SW480 (cell line): ENCODE measurements at places on chromosomes 6 and 20.
A peak's percentile ranks its signal among the peaks of the same experiment; 100 is the strongest.

GRCh38 chr20:10462516-10462915 lies 27.4 kb downstream of the SLX4IP start:
- no peak for DNase-seq

GRCh38 chr20:63462244-63462643 lies 10.2 kb downstream of the KCNQ2 start:
- DNase-seq, result no peak

DNA sequence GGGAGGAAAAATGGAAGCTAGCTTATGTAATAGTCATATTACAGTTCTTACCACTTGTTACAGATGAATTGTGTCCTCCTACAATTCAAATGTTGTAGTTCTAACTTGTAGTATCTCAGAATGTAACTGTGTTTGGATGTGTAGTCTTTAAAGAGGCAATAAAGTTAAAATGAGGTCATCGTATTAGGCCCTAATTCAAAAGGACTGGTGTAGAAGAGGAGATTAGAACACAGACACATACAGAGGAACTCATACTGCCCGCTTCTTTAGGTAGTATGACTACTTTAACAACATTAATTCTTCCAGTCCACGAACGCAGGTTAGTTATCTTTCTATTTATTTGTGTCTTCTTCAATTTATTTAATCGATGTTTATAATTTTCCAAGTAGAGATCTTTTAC lies 46.5 kb upstream of the TPD52L1 start:
- no peak for DNase-seq

DNA sequence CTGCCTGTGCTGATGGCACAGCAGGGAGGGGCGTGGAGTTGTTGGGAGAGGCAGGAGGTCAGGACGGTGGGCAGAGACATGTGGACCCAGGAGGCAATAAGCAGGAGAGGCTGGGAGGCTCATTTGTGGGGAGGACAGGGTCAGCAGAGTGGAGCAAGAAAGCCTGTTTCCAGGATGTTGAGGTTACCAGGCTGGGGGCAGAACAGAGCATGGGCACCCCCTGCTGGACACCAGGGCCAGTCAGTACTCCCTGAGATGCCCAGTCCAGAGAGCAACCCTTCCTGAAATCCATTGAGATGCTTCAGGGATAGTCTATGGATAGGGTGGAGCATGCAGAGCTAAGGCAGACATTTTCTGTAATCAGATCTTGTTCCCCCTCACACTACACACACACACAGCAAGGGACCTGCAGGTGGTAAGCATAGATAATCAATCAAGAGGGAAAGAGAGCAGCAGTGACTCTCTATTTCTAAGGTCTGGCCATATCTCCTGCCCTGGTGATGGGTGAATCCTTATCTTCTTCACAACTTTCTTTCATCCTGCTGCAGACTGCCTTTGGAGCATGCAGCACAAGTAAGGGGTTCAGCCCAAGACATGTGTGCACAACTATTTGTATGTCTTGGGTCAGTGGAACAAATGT lies 41.7 kb downstream of the MOCS1 start:
- peak; percentile 55 for DNase-seq

- no peak for DNase-seq
These were observed 240.4 kb downstream of the CDC5L start for GRCh38 chr6:44627883-44628271.

DNA sequence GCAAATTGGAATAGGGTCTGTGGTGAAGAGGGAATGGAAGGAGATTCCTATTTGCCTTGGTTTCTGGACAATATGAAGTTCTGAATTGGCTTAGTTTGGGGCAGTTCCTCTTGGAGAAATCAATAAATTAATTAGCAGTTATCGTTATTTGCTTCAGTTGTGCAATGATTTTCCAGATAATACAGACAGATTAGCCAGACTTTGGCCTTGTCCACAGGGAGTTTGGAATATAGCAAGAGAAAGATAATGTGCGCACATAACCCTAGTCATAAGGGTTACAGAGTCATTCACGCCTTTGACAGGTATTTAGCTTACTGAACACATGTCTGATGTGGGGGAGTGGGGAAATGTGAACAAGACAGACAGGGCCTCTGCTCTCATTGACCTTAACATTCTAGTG lies 1.3 kb downstream of the ATRN start:
- no peak for DNase-seq

GRCh38 chr6:157952861-157953351 lies 28.8 kb upstream of the SYNJ2 start:
- DNase-seq, result peak; percentile 16

GRCh38 chr6:35637911-35638310 lies 50.8 kb downstream of the FKBP5 start:
- no peak for DNase-seq

DNA sequence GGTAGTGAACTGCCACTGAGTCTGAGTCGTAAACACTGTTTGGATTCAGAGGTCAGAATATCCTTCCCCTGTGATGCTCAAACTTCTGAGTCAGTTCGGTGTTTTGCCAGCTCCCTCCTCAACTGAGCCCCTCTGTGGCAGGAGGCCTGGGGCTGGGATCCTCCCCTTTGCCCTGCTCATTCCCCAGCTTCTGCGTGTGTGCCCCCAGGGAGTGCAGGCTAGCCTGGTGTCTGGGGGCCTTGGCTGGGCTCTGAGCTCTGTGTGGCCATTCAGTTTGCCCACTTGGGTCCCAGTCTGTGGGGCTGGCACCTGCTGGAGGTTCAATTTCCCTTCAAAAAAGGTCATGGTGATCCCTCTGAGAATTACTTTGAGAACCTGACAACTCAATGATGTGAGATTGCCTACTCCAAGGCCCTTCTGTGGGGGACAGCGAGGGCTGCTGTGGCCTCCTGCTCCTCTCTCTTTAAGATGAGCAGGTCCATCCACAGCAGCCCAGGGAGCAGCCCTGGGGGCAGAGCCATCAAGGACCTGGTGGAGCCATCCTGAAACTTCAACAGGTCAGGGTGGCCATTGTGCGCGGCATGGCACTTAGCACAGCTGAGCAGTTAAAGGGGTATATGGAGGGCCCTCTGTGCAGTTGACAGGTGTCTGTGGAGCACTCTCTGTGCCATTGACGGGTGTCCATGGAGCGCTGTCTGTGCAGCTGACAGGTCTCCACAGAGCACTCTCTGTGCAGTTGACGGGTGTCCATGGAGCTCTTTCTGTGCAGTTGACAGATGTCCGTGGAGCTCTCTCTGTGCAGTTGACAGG lies 147.2 kb downstream of the SYCP2 start:
- DNase-seq, result no peak

- DNase-seq, result no peak
These were observed 170.9 kb downstream of the TTLL2 start for GRCh38 chr6:167495506-167496401.

- no peak for DNase-seq
These were observed 93.8 kb downstream of the SMLR1 start for GRCh38 chr6:130920969-130921368.

GRCh38 chr6:23600118-23600517 lies 525.9 kb upstream of the NRSN1 start:
- DNase-seq, result no peak

DNA sequence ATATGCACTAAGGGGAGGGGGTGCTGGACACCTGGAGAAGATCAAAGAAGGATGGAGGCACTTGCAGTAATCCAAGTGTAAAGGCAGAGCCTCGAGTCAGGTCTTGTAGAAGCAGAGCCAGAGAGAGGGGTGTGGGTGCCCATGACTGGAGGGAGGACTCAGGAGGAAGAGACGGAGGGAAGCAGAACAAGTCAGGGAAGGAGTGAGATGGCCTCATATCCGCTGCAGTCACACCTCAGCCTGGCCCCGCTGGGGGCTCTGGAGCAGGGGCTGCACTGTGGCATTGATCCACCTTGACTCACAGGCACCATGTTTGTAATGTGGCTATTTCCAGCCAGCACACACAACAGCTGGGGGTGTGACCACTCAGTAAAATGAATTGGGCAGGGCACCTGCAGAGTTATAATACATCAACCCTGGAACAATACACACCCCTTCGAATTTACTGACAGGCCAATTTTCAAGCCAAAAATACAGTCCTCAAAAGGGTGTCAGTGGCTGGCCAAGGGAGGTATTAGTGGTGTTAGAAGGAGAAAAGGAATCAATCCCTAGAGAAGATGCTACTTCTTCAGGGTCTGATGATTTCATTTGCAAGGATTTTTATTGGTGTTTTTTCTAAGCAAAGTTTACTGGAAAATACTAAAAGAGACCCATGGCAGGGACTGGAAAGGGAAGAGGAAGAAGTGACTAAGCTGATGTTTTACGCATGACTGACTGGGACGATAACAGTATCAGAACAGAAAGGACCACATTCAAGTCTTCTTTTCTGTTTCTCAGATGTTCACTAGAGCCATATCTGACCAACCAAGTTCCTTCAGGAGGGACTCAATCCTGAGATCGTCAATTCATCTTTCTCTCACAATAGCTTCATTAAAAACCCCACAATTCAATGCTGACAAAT lies 18.9 kb upstream of the NXT1 start:
- DNase-seq, result no peak

GRCh38 chr20:12729326-12729725 lies 279.4 kb upstream of the SPTLC3 start:
- no peak for DNase-seq

- DNase-seq, result no peak
These were observed 568.5 kb downstream of the UTRN start for GRCh38 chr6:144853603-144854002.

- DNase-seq, result no peak
These were observed 3.8 kb downstream of the COL12A1 start for GRCh38 chr6:75201901-75202672.

DNA sequence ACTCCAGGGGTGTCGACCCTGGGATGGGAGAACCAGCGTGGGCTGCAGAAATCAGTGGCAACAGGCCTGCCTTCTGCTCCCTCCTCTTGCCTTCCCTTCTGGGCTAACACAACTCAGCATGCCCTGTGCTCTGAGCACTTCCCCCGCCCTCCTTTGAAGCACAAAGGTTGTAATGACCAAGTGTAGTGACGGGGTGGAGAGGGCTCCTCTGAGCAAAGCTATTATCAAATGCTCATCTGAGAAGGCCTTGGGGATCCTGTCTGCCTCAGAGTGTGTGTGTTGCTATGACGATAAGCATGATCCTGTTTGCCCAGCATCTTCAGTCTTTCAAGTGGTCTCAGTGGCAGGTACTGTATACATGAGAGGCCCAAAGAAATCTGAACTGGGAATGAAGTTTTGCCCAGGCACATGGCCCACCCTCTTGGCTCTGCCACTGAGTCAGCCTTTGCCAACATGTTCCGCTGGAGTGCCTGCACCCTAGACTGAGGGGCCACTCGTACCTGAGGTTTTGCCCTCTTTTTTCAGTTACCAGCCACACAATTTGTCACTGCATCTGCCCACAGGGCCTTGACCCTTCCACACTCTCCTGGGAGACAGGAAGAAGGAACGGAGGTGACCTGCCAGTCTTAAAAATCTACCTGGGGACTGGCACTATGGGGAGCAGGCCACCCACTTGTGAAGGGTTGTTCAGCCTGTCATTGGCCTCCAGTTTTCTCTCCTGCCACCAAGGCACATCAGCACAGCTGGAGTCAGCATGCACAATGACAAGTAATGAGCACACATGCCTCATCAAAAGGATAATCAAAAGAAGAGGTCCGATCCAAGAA lies 74.5 kb downstream of the GFOD1 start:
- DNase-seq, result no peak

DNA sequence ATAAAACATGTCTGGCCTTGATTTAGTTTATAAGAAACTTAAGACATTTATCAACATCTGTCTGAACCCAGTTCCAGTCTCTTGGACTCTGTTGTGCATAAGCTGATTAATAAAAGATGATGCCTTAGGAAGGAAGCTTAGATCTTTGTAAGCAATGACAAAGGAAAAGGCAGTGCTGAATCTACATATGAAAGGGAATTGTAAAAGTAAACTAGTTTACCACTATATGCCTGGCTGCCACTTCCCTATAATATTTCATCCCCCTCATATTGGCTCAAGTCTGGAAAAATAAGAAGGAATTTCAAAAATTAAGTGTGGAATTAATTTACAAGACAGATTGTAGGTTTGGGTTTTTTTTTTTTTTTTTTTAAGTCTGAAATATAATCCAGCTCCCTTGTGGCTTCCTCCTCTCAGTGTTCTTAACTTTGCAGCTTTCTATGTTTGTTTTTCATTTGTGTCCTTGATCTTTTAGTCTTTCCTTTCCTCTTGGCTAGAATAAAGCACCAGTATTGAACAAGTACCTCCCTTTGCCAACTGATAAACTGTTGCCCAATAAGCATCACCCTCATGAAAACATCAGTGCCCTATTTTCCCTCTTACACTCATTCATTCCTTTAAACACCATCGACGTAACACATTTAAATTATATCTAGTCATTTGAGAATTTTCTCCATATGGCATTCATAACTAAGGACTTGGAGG lies 146.7 kb upstream of the TBX18 start:
- no peak for DNase-seq

DNA sequence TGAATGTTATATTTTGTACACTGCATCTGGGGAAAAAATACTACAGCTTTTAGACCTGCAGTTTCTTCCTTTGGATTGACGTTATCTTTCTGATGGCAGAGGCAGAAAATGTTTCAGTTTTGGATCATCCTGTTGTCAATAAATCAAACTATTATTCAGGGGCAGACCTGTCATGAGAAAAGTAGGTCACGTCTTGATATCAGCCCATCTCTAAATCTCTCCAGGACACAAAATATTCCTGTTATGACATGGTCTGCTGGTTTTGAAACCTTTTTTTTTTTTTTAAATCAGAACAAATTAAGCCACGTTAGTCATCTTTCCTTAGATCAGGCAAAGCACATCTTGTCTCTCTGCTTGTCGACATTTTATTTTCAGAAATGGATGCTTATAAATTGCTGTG lies 24.0 kb downstream of the IL20RA start:
- DNase-seq, result no peak
